ENCODE measurements at places on chromosomes 4 and X.

DNA sequence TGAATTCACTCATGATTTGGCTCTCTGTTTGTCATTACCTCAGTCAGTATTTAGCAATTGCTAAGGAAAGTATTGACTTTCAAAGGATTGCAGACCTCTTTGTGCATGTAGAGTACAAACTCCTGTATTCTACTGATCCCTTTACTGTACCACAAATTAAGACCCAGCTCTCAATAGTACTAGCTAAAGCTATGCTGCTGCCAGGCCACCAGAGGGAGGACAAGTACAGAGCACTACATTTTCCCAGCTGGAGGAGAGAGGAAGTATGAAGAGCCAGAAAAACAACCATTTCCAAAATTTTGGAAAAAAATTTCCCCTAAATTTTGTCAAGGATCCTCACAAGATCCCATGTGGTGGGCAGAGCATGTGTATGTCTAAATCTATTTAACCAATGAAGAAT is 175.0 kb upstream of the MTMR8 start:
- DNase-seq: no peak

- no peak for DNase-seq
Observed at GRCh38 chr4:37902212-37902611, 11.3 kb downstream of the TBC1D1 start.

DNA sequence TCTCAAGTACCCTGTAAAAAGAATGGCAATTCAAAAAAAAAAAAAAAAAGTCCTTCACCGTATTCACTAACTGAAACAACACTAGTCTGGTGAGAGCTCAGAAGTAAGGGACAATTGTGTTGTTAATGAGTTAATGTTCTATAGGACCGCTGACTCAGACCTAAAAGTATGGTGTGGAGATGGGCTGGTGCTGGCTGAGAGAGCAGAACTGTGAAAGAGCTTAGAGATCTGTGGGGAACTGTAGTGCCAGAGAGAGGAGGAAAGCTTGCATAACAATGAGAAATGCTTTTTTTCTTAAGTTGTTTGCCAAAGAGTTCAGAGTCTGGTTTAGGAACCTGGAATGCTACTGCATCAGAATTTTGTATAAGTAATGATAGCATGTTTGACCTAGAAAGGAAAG is 65.1 kb downstream of the LHFPL1 start:
- DNase-seq: no peak

DNA sequence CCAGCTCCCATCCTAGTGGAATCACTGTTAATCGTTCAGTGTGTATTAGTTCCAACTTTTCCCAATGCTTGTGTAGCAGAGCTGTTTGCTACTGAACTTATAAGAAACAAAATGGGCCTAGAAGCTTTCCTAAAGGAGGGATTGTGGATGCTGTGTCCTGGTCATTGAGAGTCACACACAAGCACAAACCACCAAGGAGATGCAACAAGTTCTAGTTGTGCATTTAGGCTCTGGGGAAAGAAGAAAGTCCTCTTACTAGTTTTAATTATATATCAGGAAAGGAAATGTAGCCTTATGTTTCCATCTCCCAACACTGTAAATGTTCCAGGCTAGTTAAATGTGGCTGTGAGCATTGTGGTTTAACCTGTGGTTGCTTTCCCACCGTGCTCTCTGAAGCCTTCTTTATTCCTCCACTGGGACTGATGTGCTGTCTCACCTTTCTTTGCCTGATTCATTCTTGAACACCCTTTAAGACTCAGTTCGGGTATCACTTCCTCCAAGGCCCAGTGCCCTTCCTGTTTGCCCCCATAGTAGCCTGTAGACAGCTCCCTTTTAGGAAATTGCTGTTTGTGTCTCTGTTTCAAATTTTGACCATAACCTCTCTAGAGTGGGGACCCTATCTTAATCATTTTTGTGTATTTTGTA is 34.3 kb downstream of the ATP10D start:
- DNase-seq: no peak

DNA sequence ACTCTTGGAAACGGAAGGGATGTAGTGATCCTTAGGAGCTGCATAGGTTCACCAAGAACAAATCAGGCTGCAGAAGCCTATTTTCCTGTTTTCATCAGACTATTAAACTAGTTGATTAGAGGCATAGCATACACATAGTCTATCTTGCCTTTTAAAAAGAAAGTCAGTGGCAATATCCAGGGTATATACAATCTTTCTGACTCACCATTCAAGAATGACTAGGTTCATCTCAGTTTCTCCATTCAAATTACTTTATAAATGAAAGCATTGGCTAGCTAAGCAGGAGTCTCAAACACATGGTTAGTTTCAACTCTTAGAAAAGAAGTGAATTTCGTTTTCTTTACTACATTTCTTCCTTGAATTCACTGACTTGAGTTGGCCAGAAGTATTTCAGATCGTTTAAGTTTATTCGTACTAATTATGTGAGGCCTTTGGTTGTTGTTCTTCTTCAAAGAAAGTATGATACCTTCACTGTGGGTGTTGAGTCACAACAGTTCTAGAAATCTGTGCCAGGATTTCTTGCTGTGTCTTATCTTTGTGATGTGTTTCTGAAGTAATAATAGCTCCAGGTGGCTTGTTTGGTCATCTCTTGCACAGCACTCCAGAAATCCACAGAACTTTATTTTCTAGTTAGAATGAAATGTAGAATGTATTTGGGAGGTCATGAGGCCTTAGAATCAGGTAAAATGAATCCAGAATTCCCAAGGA is 88.2 kb downstream of the AWAT2 start:
- DNase-seq: no peak

GRCh38 chr4:78179196-78179595 is 122.1 kb downstream of the FRAS1 start:
- DNase-seq: no peak

DNA sequence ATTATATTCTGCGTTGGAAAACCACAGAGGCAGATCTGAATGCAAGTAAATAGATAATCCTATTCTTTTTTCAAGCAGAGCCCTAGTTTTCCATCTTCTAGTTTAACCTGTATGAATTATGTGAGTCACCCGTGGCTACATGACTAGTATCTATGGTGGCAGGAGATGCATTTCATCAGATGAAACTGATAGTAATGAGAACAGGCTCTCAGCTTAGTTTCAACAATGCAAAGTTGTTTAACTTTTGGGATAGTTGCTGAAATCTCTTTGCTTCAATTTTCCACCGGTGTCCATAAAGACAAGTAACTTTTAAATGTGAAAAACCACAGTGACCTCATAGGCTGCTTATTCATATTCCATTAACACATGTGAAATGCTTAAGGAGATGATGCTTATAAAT is 1317.4 kb upstream of the TENM3 start:
- DNase-seq: no peak

DNA sequence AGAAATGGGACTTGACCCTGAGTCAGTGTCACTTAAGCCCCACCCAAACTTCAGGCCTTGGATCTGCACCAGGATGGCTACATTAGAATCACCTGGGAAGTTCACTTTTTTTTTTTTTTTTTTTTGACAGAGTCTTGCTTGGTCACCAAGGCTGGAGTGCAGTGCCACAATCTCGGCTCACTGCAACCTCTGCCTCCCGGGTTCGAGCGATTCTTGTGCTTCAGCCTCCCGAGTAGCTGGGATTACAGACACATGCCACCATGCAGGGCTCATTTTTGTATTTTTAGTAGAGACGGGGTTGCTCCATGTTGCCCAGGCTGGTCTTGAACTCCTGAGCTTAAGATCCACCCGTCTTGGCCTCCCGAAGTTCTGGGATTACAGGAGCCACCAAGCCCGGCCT is 3.0 kb downstream of the NCBP2L start:
- DNase-seq: no peak

GRCh38 chr4:102400898-102401297 is 55.6 kb upstream of the SLC39A8 start:
- DNase-seq: no peak

DNA sequence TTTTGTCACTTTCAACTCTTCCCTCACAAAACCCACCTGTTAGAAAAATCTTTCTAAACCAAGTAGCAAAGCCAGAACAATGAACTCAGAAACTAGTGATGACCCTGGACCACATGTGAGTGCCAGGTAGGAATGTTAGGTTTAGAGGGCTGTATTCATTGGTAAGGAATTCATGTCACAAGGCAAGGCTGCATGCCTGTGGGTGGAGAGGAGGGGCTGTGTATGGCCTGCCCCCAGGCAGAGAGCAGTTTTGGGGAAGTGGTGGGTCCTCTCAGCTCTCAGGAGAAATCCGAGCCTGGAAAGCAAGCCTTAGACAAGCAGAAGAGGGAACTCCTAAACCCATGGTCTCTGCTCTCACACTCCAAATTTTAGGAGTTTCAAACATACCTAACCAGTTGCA is 2.4 kb downstream of the RNF175 start:
- no peak for DNase-seq

DNA sequence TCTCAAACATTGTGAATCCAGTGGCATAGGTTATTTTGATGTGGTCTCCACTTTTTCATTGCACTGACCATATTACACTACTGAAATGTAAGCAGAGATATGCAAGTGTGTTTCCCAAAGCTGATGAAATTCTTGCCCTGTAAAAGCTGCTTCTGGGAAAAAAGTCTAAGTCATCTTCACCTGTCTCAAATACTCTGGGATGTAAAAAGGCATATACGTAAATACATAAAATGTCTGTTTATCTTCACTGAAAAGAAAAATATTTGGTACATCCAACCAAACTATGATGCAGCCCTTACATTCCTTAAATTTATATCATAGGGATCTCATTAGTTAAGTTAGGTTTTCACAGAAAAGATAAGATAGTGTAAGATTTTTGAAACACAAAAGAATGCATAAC is 7.9 kb downstream of the KDR start:
- no peak for DNase-seq

- no peak for DNase-seq
Observed at GRCh38 chrX:149275836-149276235, 229.3 kb downstream of the IDS start.

DNA sequence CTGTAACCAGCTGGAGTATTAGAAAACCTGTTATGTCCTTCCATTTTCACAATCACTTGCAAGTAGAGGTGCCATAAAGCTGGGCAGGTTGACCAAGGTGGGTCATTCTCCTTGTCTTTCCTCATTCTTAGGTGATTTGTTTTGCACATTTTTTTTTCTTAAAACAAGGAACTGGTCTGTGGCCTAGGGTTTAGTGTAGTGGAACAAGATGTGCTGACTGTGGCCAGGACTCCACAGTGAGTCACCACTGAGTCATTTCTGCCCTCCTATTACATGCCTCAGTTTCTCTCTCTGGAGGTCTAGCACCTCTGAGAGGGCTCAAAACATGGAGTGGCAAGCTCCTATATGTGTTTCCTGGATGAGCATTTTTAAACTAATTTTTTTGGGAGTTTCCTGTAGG is 355.9 kb downstream of the GPM6A start:
- DNase-seq: no peak

DNA sequence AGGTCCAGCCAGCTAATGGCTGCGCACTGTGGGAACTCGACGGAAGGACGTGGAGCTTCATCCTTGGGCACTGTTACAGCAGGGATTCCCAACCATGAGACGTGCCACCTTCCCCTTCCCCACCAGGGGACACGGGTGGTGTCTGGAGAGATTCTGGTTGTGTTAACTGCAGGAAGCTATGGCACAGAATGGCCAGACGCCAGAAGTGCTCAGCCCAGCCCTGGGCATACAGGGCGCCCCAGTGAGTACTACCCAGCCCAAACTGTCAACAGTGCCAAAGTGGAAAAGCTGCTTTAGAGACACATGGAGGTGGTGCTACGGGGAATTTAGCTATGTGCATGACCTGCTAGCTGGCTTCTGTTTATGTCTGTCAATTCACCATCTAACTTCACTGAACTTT is 32.8 kb downstream of the ACOX3 start:
- DNase-seq: no peak

- no peak for DNase-seq
Observed at GRCh38 chrX:68878977-68879645, 50.3 kb downstream of the EFNB1 start.

GRCh38 chr4:46856333-46856732 is 52.7 kb downstream of the COX7B2 start:
- DNase-seq: no peak

GRCh38 chrX:41802958-41803357 is 79.0 kb downstream of the GPR82 start:
- no peak for DNase-seq

DNA sequence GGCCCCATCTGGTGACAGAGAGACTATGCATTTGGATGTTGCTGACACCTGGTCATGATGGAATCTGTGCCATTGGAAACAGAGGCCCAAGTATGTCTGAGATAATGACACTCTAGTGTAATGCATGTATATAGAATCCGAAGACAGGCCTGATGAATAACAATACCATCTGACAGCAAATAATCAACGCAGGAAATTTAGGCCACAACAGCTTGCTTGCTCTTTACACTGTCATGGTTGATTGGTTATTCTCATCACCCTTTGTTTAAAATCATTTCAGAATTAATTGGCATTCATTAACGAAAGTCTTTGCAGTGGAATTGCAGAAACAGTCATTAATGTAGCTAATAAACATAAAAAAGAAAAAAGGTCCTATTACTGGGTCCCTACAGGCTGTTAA is 194.8 kb downstream of the AFF2 start:
- DNase-seq: no peak

- no peak for DNase-seq
Observed at GRCh38 chrX:45050558-45050957, 150.1 kb downstream of the DIPK2B start.

GRCh38 chrX:12843668-12844279 is 23.1 kb upstream of the TLR7 start:
- no peak for DNase-seq

- DNase-seq: no peak
Observed at GRCh38 chrX:8906299-8906938, 105.2 kb upstream of the FAM9A start.

GRCh38 chr4:1979477-1980196 is 29.1 kb downstream of the NELFA start:
- no peak for DNase-seq

GRCh38 chrX:44010626-44011025 is 37.4 kb upstream of the NDP start:
- DNase-seq: no peak

GRCh38 chr4:185902654-185903053 is 90.7 kb upstream of the SORBS2 start:
- no peak for DNase-seq

Data from right hindlimb (tissue), 1 donor.